Fibroblast of lung (primary cell): ENCODE measurements at places on chromosomes 13 and 19.
A peak's percentile ranks its signal among the peaks of the same experiment; 100 is the strongest.

GRCh38 chr13:95023405-95023804 is 277.8 kb downstream of the ABCC4 start:
- no peak for DNase-seq

GRCh38 chr19:3770136-3770999 is 1.7 kb downstream of the RAX2 start:
- no peak for DNase-seq

DNA sequence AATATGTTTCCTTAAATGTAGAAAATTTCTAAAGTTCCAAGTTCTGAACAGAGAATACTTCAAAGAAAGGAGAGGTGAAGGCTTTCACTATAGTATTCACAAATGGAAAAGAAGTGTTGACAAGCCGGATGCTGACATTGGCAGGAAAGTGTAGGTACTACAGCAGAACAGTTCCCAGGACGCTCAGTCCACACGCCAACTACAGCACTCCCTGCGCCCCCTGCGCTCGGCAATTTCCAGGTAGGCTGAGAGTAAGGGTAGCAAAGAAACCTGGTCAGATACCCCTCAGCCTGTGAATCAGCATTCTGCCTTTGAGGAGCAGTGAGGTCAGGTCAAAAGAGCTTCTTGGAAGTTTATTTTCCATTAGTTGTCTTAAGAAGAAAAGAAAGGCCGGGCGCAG is 115.3 kb downstream of the NALCN start:
- no peak for DNase-seq

DNA sequence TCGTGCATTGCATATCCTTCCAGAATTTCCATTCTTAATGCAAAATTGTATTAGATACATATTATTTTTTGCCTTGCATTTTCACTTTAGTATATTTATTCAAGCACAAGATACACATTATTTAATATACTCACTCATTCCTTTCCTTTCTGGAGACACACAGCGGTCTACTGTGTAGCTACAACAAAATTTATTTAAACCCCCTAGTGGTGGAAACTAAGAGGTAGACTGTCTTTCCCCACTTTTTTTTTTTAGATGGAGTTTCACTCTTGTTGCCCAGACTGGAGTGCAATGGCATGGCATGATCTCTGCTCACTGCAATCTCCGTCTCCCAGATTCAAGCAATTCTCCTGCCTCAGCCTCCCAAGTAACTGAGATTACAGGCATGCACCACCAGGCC is 2040.3 kb upstream of the PCDH20 start:
- DNase-seq: no peak

DNA sequence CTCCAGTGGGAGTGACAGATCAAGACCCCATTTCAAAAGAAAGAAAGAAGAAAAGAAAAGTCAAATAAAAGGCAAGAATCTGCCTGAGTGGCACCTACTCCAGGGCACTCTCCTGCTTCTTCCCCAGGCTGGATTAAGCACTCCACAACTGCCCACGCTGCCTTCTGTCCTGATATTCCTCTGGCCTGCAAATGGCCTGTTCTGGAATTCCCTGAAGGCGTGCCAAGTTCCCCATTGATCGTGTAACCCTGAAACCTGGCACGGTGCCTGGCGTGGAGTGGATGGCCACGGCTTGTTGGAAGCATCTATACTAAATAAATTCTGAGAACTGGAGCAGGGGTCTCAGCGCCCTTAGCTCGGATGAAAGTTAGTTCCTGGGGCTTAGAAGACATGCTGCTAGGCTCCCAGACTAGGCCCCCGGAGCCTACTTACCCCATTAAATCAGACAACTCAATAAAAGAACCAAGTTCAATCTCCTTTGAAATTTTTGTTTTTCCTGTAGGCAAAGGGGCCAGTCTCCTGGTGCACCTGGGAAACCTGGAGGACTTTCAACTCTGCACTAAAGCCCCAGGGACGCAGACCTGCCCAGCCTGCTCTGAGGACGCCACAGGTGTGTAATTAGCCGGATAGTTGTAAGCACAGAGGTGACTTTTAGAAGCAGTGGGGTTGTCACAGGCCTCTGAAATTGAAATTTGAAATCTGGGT is 21.9 kb downstream of the ANKRD27 start:
- peak; percentile 78 for DNase-seq

DNA sequence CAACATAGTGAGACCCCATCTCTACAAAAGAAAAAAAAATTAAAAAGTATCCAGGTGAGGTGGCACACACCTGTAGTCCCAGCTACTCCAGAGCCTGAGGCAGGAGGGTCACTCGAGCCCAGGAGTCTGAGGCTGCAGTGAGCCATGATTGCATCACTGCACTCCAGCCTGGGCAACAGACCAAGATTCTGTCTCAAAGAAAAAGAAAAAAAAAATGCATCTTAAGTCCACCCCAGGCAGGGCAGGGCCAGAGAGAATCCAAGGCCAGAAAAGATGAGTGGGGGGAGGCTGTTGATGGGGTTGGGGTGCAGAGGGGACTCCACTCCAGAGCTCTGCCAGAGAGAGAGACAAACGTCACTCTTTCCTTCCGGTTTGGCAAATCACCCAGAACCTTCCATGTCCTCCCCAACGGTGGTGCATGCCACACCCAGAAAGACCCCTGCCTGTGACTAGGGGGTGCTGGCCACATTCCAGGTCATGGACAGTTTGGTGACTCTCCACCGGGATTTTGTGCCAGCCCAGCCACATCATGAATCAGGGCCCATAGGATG is 431 bp downstream of the FUT3 start:
- DNase-seq: peak; percentile 61

GRCh38 chr13:45315520-45316167 is 25.3 kb downstream of the TPT1 start:
- no peak for DNase-seq

GRCh38 chr13:29548722-29549121 is 46.8 kb downstream of the SLC7A1 start:
- DNase-seq: peak; percentile 94

- DNase-seq: no peak
These were observed 38.8 kb upstream of the GPI start for GRCh38 chr19:34325981-34326787.

GRCh38 chr19:31166206-31166605 is 183.0 kb downstream of the TSHZ3 start:
- no peak for DNase-seq
